AG08395 (cell line): ENCODE measurements at places on chromosomes 1 and 21.

DNA sequence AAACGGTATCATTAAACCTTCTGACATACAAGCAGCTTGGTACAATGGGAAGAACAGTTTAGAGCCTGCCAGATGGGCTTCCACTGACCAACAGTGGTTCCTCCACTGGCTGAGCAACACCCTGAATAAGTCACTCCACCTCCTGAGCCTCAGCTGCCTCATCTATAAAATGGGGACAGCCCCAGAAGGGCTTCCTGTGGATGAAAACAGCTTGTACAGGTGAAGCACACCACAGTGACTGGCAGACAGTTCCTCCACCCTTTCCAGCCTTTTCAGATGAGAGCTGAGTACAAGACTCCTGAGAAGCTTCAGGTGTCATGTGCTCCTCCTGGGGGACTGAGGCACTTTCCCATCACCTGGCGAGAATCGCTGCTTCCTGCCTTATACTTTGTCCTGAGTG, 2.1 kb downstream of the CAPZB start:
- no peak for DNase-seq

GRCh38 chr1:184289825-184290550, 96.8 kb upstream of the C1orf21 start:
- no peak for DNase-seq

- DNase-seq, result no peak
Measured at GRCh38 chr21:30740462-30740861, 6.6 kb downstream of the KRTAP21-2 start.

GRCh38 chr21:15679630-15680029, 50.2 kb upstream of the USP25 start:
- DNase-seq, result no peak

- no peak for DNase-seq
Measured at GRCh38 chr1:27992276-27992675, 32.5 kb downstream of the XKR8 start.

DNA sequence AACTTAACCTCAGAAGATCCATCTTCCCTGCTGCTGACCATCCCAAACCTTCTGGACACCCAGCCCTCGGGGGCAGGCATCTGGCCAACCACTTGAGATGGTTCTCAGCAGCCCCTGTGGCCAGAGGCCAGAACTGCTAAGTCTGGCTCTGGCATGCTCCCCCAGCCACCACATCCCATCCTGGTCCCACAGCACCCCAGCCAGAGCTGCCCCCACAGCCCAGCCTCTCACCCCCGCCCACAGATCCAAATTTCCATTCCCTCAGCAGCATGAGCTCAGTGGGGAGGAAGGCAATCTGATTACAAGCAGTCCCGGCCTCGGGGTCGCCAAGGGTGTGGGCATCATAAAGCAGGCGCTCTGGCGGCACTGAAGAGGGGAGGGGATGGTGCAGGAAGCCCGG, 45.6 kb downstream of the GLIS1 start:
- DNase-seq, result no peak

DNA sequence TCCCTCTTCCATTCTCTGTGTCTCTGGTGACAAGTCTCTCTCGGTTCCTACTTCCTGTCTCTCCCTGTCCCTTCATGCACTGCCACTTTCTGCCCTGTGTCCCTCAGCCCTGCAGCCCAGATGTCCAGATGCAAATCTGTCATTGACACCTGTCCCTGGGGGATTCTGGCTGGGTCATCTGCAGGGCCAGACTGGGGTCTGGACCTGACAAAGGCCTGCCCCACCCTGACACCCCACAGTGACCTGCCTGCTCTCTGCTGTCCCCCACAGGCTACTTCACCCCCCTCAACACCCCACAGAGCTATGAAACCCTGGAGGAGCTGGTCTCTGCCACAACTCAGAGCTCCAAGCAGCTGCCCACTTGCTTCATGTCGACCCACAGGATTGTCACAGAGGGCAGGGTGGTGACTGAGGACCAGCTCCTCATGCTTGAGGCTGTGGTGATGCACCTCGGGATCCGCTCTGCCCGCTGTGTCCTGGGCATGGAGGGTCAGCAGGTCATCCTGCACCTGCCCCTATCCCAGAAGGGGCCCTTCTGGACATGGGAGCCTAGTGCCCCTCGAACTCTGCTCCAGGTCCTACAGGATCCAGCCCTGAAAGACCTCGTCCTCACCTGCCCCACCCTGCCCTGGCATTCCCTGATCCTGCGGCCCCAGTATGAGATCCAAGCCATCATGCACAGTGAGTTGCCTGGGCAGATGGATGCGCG, 7.2 kb downstream of the THEMIS2 start:
- no peak for DNase-seq

DNA sequence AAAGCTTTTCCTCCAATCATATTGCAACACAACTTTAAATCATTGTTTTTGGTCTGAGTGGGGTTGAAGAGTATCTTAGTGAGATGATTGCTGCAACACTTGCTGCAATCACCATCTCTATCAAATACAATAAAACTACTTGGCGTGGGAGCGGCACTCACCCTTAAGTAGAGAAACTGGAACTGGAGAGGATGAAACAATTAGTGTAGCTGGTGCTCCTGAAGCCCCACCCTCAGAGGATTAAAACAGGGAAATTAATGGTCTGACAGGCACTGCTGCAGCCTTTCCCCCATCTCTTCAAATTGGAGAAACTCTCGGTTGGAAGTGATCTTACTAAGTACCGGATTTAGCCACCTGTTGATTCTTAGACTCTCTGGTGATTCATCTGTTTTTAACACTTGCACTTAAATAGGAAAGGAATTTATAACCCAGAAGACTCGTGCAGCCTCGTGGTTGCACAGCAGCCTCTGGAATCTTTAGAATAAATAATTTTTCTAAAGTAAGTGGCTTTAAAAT, 80.5 kb upstream of the KIF26B start:
- DNase-seq, result no peak

DNA sequence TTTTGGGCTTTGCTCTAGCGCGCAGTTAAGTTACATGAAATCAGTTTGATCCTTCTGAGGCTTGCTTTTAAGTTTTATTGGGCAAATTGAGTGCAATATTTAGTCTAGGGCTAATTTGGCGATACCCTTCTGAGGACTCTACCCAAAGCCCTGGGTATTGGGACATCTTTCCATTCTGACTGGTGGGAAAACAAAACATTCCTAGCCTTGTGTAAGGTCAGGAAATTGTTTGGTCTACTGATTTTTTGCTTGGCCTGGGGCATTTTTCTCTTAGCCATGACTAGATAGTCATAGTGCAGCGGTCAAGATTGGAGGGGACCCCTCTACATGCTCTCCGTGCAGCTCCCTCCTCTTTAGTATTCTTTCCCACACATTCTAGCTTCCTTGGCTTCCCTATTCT, 189.6 kb upstream of the PTGFR start:
- DNase-seq, result no peak

DNA sequence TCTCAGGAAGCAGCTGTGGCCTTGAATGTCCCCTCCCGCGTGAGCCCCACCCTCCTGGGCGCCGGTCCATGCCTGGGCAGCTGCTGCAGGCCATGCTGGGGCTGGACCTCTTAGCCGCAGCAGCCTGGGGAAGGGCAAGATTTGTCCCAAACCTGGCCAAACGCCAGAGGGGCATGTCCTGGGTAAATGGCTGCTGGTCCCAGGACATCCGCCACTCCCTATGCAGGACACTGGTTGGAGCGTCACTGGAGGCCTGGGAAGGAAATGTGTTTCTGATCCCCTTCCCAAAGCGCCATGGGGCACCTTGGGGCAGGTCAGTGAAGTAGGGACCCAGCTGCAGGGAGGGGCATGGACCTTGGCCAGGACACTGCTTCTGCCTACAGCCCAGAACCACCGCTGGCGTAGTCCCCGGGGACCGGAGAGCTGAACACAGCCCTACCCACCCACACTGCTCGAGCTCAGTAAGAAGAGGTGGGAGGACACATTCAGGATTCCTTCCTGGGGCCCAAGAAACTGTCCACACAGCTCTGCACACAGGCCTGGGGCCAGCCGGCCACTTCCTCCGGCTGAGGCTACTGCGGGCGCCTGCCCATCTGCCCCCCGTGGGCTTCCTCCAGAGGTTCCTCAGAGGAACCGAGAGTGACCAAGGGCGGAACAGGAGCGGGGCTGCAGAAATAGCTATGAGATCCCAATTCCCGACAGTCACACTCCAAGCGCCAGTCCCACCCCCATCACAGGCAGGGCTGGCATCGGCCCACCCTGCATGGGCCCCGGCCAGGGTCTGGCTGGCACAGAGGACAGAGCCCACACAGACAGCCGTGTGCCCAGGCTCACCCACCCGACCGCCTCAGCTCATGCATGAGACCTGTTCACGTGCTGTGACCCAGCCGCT, 10.8 kb upstream of the PLEKHG5 start:
- DNase-seq, result no peak

- DNase-seq, result peak; percentile 93
Measured at GRCh38 chr1:201461645-201462441, 7.1 kb downstream of the PHLDA3 start.

GRCh38 chr1:47906009-47906432, 91.2 kb downstream of the TRABD2B start:
- DNase-seq, result peak; percentile 37

GRCh38 chr1:173043253-173043652, 7.5 kb downstream of the TNFSF18 start:
- peak; percentile 18 for DNase-seq

DNA sequence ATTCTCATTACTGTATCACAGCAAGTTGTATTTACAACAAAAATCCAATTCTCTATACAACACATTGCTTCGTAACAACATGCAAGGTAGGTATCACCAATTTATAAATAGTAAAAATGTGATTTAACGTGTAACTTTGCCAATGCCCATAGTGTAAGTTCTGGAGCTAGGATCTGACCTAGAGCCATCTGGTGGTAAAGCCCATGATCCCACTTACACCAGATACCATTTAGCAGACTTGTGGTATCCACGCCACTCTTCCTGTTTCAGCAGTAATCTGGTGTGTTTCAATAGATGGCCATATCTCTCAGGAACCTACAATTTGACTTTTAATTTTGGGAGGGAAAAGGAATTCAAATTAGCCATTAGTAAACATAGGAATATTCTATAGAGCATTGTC, 10.2 kb downstream of the SETSIP start:
- DNase-seq, result no peak

GRCh38 chr1:74522148-74522547, 9.7 kb upstream of the LRRC53 start:
- DNase-seq, result no peak

DNA sequence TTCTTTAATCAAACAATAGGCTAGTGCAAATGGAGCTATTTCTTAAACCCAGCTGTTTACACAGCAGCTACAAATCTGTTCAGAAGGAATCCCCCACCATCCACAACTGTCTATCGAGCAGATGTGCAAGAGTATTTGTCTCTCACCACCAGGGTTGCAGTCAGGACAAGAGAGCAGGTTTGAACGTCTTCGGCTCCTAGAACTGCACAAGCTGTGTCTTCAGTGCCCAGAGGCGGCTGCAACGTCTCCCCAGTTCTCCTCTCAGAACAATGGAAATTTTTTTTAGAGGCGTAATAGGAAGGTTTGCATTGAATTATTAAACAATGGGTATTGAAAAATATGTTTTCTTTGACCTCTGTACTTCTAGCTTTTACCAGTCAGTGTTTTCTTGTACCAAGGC, 7.3 kb downstream of the OVAAL start:
- no peak for DNase-seq

- DNase-seq, result peak; percentile 95
Measured at GRCh38 chr1:248825909-248826760, at the start of gene SH3BP5L. Gene SH3BP5L, minus strand, starts transcription at chr1:248825915. Its CDS starts 980 bp downstream, at chr1:248824935.

- DNase-seq, result peak; percentile 65
Measured at GRCh38 chr1:45359882-45360513, 19.8 kb upstream of the MUTYH start.

GRCh38 chr1:42165511-42166210, 1.1 kb upstream of the GUCA2A start:
- peak; percentile 26 for DNase-seq

DNA sequence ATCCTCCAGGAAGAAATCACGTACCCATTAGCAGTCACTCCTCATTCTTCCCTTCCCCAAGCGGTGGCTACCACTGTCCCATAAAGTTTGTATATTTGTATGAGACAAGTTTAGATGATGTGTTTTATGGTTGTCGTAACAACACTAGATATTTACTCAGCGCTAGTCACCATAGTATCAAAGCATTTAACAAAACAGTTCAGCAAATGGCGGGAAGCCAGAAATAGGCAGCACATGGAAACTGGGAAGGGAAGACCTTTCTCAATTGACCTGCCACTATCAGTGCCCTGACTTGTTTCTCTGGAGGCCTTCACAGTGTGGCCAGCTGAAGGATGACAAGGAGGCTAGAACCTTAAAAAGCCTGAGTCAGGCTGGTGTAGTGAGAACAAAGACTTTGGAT, 31.1 kb downstream of the CNST start:
- peak; percentile 54 for DNase-seq

- no peak for DNase-seq
Measured at GRCh38 chr1:53943490-53944043, 1.9 kb downstream of the IFT25 start.

- DNase-seq, result peak; percentile 84
Measured at GRCh38 chr1:24111996-24112779, at the start of gene MYOM3. Gene MYOM3, minus strand, starts transcription at chr1:24112135. Its CDS starts 3,499 bp downstream, at chr1:24108636.

- peak; percentile 39 for DNase-seq
Measured at GRCh38 chr21:28675331-28676041, 317.2 kb downstream of the LTN1 start.

DNA sequence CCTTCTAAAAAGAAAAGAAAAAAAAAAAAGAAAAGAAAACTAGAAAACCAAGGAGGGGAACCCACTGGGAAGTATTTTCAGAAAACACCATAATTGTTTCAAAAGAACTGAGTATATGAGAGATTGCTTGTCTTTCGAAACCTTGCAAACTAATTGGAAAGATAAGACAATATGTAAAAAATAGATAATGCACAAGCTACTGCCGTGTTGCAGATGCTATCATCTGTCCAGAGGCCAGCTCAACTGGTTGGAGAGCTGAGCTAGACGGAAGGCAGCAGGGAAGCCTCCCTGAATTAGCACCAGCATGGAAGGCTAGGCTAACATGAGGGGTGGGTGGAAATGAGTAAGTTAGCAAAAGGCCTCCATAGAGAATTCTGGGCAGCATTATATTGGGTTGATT, 16.2 kb upstream of the CACHD1 start:
- no peak for DNase-seq

- peak; percentile 94 for DNase-seq
Measured at GRCh38 chr1:223712194-223712849, at the start of gene CAPN2. Gene CAPN2, plus strand, starts transcription at chr1:223712539. Its CDS starts 102 bp downstream, at chr1:223712641.

GRCh38 chr1:56506951-56507491, 72.3 kb downstream of the PLPP3 start:
- DNase-seq, result no peak

DNA sequence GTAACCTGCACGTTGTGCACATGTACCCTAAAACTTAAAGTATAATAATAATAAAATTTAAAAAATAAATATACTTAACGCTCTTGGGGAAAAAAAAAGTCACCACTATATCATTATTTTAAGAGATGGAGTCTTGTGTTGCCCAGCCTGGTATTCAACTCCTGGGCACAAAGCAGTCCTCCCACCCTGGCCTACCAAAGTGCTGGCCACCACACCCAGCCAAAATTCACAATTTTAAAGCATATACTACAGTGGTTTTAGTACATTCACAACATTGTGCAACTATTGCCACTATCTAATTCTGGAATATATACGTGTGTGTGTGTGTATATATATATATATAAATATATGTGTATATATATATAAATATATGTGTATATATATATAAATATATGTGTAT, 5.9 kb downstream of the HMGN2 start:
- no peak for DNase-seq

GRCh38 chr1:70980361-70980760, 67.3 kb downstream of the PTGER3 start:
- no peak for DNase-seq
